ENCODE measurements at places on chromosomes 2 and 18.

GRCh38 chr2:99743146-99743545, 253.3 kb upstream of the REV1 start:
- DNase-seq = no peak

DNA sequence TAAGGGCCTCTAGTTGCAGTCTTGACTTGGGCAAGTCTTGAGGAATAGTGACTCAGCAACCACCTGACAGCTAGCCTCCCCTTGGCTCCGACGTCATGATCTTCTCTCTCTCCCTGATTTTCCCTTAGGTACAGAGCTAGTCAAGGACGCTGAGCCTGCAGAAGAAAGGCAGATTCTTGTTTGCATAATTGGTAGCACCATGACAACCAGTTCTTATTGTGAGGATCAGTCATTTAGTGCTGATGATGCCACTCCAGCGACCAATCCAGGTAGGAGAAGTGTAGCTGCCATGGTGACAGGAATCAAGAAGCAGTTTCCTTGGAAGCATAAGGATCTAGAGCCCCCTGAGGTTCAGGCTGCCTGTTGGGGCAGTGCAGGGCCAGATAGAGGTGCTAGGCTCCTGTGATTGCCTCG, 2.8 kb upstream of the RESP18 start:
- DNase-seq = no peak

- DNase-seq = no peak
Observed at GRCh38 chr18:49486134-49486533, 900 bp downstream of the C18orf32 start.

DNA sequence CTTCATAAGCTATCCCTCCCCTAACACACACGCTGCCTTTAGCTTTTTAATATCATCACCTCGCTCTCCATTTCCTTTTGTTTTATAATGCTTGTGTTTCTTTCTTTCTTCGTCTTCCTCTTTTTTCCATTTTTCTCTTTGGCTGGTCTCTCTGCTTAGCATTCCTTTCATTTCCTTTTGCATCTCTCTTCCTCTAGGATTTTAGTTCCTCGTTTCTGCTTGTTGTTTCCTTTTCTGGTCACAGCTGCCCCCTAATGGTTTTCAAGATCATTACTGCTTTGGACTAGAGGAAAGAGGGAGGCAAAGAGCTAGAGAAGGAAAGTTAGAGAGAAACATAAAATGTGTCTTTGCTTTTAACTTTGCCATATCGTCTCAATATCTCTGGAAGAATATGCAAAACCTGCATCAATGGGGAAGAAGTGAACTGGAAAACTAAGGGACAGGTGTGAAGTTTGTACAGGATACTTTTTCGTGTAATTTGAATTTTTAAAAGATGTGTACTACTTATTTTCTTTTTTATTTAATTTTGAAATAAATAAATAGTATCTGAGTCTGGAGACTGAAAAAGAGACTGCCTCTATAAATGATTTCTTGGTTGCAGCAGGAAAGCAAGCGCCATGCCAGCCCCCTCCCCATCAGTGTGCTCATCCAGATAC, 6.3 kb upstream of the NRP2 start:
- peak; percentile 85 for DNase-seq

DNA sequence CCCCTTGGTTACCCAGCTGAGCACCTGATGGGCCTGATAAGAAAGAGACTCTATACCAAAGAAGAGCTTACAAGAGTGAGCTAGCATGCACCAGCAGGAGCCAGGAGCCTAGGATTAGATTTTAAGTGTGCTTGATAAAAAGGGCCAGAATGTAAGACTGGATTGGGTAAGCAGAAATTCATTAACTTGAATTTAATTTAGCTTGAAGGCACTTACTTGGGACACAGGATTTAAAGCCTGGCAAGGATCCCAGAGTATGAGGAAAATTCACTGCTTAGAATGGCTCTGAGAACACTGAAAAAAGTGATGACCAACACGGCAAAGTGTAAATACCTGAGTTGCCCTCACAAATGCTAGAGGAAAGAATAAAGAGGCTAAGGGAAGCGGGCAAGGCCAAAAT, 91.3 kb upstream of the RBBP8 start:
- no peak for DNase-seq

GRCh38 chr2:239744706-239745340, 280.3 kb downstream of the NDUFA10 start:
- DNase-seq = no peak

- peak; percentile 2 for DNase-seq
Observed at GRCh38 chr18:5447442-5447841, 96.4 kb downstream of the EPB41L3 start.

- no peak for DNase-seq
Observed at GRCh38 chr2:43133708-43134570, 92.5 kb downstream of the ZFP36L2 start.

- DNase-seq = no peak
Observed at GRCh38 chr18:11037533-11038240, 111.7 kb downstream of the PIEZO2 start.

DNA sequence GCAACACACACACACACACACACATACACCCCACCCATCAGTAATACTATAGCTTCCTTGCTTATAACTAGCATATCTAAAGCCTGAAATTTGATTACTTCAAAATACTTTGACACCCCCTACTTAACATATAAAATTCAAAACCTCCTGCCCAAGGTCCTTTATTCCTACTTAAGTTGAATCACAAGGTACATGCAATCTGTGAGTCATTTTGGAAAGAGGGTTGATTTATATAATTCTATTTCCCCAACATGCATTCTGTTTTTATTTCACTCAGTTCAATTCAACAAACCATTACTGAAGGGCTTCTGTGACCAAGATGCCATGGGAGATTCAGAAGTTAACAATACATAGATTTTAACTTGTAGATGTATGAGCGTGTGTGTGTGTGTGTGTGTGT, 420.7 kb downstream of the METTL4 start:
- DNase-seq = no peak
